Activated T-helper 2 cell treated with anti-CD3 and anti-CD28 coated beads, Interferon-gamma antibody, Interleukin-2, Interleukin-4, amounts not matched to agents 10 μg/mL and 5 μg/mL and 100 μg/mL, durations not matched to agents 14 hours and 24 hours and 36 hours (primary cell): ENCODE measurements at places on chromosomes 12 and 14.

DNA sequence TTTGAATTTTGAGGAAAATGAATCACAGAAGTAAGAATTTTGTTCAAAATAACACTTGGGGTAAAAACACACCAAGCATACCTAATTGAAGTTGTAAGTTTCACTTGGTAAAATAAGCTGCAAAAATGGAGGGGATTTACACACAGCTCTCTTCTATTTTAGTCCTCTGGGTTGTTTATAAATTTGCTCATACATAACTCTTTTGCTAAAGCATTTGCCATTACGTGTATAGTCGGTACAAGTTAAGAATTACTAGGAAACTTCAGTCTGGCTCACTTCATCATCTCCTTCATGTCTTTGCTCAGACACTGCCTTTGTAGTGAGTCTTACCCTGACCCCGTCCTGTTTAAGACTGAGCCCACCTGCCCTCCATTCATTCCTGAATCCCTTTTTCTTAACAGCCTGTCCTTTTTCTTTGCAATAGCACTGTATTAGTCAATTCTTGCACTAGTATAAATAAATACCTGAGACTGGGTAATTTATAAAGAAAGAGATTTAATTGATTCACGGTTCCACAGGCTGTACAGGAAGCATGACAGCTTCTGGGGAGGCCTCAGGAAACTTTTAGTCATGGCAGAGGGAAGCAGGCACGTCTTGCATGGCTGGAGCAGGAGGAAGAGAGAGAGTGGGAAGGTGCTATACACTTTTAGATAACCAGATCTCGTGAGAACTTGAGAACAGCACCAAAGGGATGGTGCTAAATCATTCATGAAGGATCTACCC, 451.1 kb downstream of the PCNX1 start:
- H3K36me3 ChIP-seq = peaks cover 71% of the 10 kb centered on the region
- H3K27ac ChIP-seq = peak overlapping the region; percentile 57
- H3K4me3 ChIP-seq = no peak overlapping the region
- DNase-seq = no peak

DNA sequence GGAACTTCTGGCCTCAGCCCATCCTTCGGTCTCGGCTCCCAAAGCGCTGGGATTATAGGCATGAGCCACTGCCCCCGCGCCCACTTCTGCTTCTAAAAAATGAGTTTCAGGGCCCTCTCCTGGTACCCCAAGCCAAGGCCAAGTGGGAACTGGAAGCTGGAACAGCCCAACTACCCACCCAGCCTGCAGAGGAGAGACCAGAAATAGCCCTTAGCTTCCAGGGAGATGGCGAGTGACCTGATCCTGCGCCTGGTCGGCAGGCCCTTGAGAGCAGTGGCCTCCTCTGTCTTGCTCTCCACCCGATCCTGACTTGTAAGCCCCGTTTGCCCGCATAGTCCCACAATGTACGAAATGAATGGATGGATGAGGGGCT, 31.2 kb upstream of the PLEKHG6 start:
- no peak for DNase-seq
- no peaks in the 10 kb centered on the region for H3K36me3 ChIP-seq
- peaks cover 43% of the 10 kb centered on the region for H3K27me3 ChIP-seq
- no peak overlapping the region for H3K4me3 ChIP-seq
- H3K27ac ChIP-seq = no peak overlapping the region
- H3K4me1 ChIP-seq = peaks cover 7% of the 10 kb centered on the region

DNA sequence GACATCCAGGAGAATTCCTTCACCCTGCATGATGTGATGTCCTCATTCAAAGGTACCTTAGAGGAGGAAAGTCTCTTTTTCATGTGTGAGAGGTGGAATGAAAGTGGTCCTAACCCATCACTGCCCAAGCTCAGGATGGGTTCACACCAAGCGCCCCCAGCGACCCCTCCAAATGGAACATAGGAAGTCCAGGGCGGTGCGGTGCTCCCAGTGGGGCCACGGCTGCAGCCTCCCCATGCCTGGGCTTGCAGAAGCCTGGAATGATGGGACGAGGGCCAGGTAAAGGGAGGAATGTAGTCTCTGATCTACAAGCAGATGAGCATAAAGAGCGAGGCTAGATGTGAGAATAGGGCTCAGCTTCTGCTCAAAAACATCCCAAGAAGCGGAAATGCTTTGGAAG, 196.3 kb downstream of the TTC7B start:
- H3K27me3 ChIP-seq = no peaks in the 10 kb centered on the region
- no peaks in the 10 kb centered on the region for H3K4me1 ChIP-seq
- H3K4me3 ChIP-seq = no peak overlapping the region
- no peak for DNase-seq

DNA sequence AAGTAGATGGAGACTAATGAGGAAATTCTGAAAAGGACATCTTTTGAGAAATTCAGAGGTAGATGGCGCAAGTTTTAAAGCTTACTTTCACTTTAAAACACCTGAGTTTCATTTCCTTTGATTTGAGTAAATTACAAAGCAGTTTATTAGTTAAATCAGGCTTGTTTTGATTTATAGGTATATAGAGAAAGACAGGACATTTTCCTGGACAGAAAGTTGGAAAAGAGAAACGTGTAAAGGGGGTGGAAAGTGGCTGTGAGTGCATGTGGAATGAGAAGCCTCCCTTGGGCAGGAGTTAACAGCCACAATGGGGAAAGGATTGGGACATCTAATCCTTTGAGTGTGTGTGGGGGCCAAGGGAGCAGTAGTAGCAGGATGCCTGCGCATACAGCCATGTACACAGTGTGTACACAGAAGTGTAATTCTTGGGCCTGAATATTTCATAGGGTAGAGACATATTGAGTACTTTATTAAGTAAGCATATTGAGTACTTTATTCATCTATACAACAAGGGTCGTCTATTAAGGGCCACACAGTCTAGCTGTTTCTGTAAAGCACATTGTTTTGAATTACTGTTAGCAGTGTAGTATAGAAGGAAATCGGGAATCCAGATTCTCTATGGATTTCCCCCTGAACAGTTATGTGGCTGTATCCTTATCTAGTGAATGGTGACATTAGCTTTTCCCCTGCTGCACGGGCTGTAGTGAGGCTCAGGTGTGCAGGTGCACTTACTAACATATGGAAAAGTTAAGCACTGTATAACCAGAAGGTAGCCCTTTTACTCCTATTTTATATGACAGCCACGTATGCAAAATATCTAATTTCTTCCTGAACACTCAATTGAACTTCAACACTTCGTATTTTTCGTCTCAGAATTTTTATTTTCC, 19.1 kb downstream of the MARK3 start:
- H3K4me3 ChIP-seq = no peak overlapping the region
- no peak for DNase-seq
- peaks cover 15% of the 10 kb centered on the region for H3K36me3 ChIP-seq
- peaks cover 35% of the 10 kb centered on the region for H3K4me1 ChIP-seq
- no peaks in the 10 kb centered on the region for H3K27me3 ChIP-seq

DNA sequence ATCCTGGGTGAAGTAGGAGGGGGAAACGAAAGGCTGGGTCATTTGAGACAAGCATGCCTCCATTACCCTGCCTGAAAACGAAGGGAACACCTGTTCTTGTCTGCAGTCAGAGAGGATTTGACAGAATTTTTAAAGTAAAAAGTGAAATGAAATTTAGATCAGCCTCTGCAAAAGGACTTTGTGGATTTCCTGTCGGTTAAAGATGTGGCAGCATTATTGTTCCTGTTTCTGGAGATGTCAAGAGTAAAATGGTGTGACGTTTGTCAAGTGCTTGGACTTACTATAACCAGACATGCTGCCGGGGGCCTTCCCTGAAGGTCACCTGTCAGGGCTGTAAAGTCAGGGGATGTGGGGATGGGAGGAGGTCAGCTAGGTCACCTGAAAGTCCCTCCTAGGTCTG, 32.0 kb downstream of the NRXN3 start:
- no peak overlapping the region for H3K27ac ChIP-seq
- no peak overlapping the region for H3K4me3 ChIP-seq
- DNase-seq = no peak
- no peaks in the 10 kb centered on the region for H3K36me3 ChIP-seq

DNA sequence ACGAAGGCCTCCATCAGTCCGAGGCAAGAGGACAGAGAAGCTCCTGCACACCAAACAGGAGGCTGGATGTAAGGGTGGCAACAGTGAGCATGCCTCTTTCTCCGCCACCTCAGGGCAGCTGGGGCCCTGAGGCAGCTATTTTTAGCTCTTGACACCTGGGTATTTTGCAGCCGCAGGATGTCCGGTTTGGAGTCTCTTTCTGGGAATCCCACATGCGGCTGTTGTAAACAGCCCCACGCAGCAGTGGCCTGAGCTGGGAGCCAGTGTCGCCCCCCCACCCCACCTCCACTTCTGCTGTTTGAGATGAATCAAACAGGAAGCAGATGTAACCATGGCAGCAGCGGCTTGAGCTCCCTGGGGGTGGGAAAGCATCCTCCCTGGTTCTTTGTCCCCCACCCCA, 11.7 kb downstream of the HDAC7 start:
- H3K27ac ChIP-seq = peak overlapping the region; percentile 96
- no peaks in the 10 kb centered on the region for H3K27me3 ChIP-seq
- H3K36me3 ChIP-seq = peaks cover 77% of the 10 kb centered on the region
- peak; percentile 75 for DNase-seq

DNA sequence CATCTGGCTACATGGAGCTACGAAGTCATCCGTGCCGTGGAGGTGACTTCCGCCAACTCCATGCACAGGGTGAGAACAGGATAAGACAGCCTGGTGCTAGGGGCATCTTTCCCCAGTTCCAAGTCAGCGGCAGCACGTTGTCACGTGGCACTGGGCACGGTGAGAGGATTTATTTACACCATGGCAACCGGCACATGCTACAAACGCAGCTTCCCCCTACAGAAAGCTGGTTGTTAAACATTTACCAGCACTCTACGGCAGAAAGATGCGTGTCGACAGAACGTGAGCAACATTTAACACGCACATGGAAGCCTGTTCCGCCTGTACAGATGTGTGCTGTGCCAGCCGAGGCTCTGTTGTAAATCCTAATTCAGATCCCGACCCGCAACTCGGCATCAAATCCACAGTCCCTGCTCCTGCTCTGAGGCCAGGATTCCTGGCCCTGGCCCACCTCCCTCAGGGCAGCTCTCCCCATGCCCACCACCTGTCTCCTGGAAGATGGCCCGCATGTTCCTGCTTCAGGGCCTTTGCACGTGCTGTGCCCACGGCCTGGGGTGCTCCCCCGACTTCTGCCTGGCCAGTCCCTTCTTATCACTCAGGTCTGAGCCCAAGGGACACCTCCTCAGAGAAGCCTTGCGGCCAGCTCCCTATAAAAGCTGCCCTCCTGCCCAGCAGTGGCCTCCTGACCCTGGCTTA, 114.1 kb downstream of the RFLNA start:
- peaks cover 1% of the 10 kb centered on the region for H3K4me1 ChIP-seq
- DNase-seq = no peak
- H3K4me3 ChIP-seq = no peak overlapping the region
- peaks cover 9% of the 10 kb centered on the region for H3K36me3 ChIP-seq

DNA sequence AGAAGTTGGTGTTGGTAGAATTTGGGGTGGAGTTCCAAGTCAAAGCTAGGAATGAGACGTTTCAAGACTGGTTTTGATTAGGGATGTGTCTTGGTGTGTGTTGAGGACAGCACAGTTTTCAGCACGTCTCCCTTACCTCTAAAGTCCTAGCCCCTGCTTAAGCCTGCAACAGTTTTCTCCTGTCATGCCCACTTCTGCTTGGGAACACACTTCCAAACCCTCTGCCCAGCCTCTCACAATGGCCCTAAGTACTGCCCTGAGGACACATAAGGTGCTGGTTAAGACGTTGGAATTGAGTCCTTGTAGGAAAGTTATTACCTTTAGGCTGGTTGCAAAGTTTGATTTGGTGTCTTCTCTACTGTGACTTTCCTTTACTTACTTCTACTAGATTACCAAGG, 710 bp upstream of the BMAL2 start:
- H3K36me3 ChIP-seq = peaks cover 11% of the 10 kb centered on the region
- H3K27ac ChIP-seq = peak overlapping the region; percentile 96
- H3K4me1 ChIP-seq = peaks cover 46% of the 10 kb centered on the region
- no peak for DNase-seq
- H3K27me3 ChIP-seq = no peaks in the 10 kb centered on the region

DNA sequence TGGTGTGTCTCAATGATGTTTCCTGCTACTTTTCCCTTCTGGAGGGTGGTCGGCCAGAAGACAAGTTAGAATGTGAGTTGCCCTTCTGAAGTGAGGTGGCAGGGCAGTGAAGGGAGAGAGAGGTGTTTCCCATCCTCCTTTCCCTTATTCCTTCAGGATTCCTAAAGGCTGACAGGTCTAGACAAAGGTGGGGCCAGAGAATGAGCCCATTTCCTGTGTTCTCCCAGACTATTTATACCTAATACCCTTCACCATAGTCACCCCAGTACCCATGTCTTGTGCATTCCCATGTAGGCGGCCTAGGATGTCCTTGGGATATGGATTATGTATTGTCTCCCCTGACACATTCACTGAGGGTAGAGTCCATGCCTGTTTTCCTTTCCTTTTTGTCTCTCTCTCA, 7.0 kb downstream of the DGKA start:
- H3K4me3 ChIP-seq = no peak overlapping the region
- H3K27me3 ChIP-seq = no peaks in the 10 kb centered on the region
- DNase-seq = no peak
- peak overlapping the region; percentile 44 for H3K27ac ChIP-seq
- peaks cover 63% of the 10 kb centered on the region for H3K4me1 ChIP-seq
- H3K36me3 ChIP-seq = peaks cover 85% of the 10 kb centered on the region

DNA sequence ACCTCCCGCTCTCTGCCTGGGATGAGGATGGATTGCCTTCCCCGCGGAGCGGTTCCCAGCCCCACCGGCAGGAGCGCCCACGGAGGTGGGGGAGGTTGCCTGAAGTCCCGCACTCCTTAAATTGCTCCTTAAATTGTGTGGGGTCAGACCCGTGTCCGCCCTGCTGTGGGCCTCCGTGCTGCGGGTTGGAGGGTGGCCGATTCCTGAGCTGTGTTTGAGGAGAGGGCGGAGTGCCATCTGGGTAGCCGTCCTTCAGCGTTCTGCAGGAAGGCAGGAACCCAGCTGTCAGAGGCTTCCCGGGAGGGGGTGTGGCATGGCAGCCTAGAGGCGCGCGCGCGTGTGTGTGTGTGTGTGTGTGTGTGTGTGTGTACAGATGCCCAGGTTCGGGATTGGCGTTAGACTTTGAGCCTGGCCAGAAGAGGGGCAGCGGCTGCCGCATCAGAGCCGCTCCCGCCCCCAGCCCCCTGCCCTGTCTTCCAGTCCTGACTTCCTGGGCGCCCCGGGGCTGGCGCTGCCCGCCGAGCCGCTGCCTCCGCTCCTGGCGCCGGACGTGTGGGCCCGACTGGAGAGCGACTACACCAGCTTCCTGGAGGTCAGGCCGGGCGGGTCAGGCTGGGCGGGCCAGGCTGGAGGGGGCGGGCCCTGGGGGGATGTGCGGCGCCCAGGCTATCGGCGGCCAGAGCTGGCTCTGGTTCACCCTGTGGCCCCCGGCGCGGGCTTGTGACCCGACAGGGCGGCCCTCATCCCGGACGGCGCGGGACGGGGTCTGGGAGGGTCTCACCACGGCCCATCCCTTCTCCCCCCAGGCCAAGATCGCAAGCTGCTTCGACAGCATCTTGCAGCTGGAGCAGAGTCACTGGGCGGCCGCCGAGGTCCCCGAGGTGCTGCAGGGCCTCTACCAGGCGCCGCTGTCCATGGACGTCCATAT, 9.2 kb downstream of the EXOC3L4 start:
- H3K4me1 ChIP-seq = peaks cover 3% of the 10 kb centered on the region
